A549 (cell line): ENCODE measurements at places on chromosomes 3 and 15.

GRCh38 chr3:137669519-137670060, 94.5 kb upstream of the SOX14 start:
- DNase-seq = no peak

DNA sequence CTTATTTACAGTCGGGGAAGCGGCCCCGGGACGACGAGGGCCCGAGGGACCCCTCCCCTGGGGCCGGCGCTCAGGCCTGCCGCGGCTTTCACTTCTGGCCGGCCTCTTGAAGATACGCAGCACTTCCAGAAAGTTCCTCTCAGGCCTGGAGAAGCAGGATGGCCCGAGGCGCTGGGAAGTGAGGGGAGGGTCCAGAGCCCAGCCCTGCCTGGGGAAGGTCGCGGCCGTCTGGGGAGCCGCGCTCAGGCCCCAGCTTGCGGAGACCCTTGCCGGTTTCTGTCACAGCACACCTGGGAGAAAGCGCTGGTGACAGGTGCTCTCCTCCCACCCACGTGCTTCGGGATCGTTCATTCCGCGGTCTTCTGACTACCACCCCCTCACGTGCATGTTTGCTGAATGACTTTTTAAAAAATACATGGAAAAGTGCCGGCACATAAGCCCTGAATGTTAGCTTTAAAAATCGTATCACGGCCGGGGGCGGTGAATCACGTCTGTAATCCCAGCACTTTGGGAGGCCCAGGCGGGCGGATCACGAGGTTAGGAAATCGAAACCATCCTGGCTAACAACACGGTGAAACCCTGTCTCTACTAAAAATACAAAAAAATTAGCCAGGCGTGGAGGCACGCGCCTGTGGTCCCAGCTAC, 727 bp upstream of the TM2D3 start:
- DNase-seq = no peak

DNA sequence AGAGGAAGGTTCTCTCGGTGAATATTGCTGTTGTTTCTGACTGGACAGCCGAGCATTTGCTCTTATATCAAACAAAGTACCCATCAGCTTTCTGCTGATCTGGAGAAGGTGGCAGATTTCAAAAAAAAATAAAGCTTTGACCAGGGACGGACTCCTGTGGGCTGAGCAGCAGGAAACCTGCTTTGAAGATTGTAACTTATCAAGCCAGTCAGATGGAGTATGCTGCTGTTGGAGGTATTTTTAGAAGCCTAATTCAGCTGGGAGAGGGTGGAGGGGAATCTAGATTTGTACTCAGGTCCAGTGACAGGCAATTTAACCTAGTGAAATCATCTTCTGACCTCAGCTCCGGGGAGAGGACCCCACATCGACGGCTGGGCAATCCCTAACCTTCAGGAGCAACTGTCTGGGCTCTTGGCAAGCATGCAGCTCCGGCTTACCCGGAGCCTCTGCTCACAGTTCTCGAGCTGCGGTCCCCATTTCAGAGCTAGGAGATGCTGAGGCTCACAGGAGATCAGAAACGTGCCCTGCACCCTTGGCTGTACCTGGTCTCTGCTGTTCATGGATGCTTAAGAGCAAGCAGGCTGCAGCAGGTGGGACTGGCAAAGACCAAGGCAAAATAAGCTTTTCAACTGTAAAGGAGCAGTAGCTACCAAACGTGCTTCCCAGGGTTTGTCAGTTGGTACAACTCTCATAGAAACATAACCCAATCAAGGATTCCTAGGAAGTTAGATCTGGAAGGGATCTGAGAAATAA, 89.3 kb upstream of the ST8SIA2 start:
- DNase-seq = no peak

GRCh38 chr15:47473832-47474231, 243.5 kb upstream of the SEMA6D start:
- no peak for DNase-seq

GRCh38 chr3:188505151-188505550, 351.2 kb downstream of the LPP start:
- DNase-seq = no peak

DNA sequence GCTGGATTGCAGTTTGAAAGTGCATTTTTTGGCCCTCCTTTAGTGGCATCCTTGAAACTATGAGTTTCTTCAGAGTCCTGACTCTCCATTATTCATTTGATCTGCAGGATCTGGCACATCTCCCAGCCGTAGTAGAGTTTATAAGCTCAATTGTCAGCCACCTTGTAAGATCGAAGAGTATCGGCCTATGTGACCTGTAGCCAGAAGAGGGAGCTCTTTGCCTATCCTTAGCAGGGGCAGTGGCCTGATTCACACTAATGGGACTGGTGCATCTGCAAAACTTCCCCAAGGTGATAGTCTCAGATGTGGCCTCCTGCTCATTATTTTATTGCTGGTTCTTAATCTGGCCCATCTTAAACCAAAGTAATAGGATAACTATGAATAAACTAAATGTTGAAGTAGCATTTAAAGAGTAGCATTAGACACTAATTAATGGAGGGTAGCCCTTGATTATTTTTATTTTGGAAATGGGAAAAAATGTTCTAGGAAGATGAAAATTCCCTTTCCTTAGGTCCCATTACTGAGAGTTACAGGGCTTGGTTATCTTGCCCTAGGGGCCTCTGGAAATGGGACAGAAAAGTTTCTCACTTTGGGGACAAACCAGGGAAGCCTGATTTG, 21.2 kb downstream of the GCSAM start:
- peak; percentile 52 for DNase-seq

GRCh38 chr3:71421820-71422566, 161.5 kb downstream of the FOXP1 start:
- DNase-seq = no peak

- no peak for DNase-seq
Measured at GRCh38 chr3:108054935-108055334, 35.9 kb downstream of the CD47 start.

DNA sequence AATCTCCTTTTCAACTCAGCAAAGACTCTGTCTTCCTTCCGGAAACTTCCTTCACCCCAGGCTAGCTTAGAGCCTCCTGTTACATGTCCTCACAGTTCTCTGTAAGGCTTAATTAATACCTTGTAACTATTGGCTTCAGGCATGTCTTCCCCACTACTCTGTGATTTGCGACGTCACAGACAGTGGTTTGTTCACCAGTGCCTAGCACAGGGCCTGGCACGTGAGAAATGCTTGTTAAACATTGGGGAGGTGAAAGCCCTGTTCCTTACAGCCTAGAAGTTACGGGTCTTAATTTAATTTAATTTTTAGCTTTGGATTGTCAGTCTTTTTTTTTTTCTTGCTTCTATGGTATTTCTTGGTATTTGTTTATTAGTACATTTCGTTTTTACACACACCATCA, 36.4 kb upstream of the CACNA2D3 start:
- no peak for DNase-seq

- DNase-seq = no peak
Measured at GRCh38 chr15:33638453-33638852, 327.7 kb downstream of the RYR3 start.

GRCh38 chr15:25327686-25328085, 111.1 kb downstream of the UBE3A start:
- no peak for DNase-seq

DNA sequence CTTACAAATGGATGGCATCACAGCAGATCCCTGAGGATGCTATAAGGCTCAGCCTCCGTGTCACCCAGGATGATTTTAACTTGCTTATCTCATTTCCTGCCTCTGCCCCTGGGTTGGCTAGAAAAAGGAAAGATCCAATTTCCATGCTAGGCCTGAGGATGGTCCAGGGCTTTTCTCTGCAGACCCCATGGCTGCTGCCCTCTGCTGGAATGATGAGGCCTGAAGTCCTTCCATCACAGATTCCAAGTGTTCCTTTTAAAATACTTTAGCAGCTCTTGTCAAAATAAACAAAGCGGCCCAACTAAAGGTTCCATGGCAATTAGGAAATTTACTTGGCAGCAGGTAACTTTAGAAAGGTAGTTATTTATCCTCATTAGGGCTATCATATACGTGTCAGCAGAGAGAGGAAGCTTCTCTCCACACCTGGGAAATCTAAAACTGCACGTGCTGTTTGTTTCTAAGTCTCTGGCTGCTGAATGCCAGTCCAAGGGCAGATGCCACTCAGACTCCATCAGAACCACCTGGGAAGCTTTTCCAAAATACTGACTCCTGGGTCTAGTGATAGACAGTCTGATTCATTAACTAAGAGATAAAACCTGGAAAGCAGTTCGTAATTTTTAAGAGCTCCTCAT, 401.9 kb upstream of the IL12A start:
- peak; percentile 15 for DNase-seq

DNA sequence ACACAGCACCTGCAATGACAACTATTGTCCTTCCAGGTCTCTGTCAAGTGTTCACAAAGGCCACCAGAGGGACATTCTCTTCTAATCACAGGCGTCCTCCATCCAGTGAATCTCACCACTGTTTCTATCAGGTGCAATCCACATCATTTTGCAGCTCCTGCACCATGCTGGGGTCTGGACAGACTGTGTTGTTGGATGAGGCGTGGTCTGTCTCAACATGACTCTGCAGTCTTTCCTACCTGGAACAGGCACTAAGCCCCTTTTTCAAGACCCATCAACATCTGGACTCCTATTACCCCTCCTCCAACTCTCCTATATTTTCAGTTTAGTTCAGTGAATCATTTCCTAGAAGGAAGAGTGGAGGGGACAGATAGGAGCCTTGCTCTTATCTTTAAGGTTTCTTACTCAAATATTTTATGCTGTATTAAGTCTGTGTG, 31.5 kb upstream of the VEPH1 start:
- DNase-seq = no peak

GRCh38 chr3:189123595-189124387, 48.0 kb upstream of the TPRG1 start:
- no peak for DNase-seq
